ENCODE measurements at places on chromosomes 7 and 10. TPM values are rescaled to one million over a fixed set of nuclear protein-coding genes. Genes with fewer than 3 reads are reported as not detected.

DKK1 gene
- total RNA-seq, result 266 TPM

GRK5 gene
- 9.0 TPM for total RNA-seq

MBLAC1 gene
- total RNA-seq, result 2.2 TPM

FAM25G gene
- total RNA-seq, result not detected

GDF2 gene
- total RNA-seq, result not detected

Data from smooth muscle cell of the umbilical artery (primary cell).